ENCODE measurements at places on chromosomes 4 and X.

- DNase-seq = no peak
Measured at GRCh38 chr4:163243297-163243981, 76.7 kb upstream of the NAF1 start.

DNA sequence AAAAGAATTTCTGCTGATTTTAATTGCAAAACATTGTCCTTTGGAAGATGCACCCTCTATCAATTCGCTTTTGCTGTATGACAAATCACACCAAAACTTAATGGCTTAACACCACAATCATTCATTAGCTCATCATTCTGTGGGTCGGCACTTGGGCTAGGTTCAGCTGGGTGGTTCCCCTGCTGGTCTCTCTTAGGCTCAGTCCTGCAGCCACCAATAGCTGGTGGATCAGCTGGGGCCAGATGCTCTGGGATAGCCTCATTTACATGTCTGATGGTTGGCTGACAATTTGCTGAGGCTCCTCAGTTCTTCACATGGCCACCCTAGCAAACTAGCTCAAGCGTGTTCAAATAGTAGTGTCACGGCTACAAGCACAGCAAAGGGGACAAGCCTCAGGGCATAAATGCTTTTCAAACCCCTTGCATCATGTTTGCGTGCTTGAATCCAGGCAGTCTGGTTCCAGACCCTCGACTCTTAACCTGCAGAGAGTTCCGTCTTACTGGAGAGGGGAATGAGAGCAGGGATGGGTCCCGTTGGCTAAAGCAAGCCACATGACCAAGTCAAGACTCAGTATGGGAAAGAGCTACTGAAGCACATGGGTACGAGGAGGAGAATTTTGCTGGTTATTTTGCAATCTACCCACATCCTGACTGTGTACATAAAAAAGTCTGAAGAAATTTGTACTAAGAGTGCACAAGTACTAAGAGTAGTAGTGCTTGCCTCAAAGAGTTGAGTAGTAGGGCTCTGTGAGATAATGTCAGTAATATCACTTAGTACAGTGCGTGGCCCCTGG lies 7.5 kb upstream of the ACSL1 start:
- DNase-seq = no peak

- DNase-seq = no peak
Measured at GRCh38 chr4:6191448-6192130, 8.8 kb downstream of the JAKMIP1 start.

- no peak for DNase-seq
Measured at GRCh38 chr4:165489786-165490185, 111.0 kb downstream of the CPE start.

GRCh38 chr4:30866907-30867306 lies 146.7 kb downstream of the PCDH7 start:
- DNase-seq = no peak

GRCh38 chr4:682490-683172 lies 6.3 kb downstream of the SLC49A3 start:
- no peak for DNase-seq

Data from right renal cortex interstitium (tissue), 3 donors.